ENCODE measurements at places on chromosomes 3 and 15. TPM values are rescaled to one million over a fixed set of nuclear protein-coding genes. Genes with fewer than 3 reads are reported as not detected.

ALPK3 gene
- total RNA-seq = 194 TPM

CCDC174 gene
- total RNA-seq = 10.7 TPM

FGF7 gene
- total RNA-seq = 21.1 TPM

PHLDB2 gene
- 113 TPM for total RNA-seq

KIF15 gene
- total RNA-seq = 0.67 TPM

MYL3 gene
- total RNA-seq = 5,816 TPM

AHSG gene
- not detected for total RNA-seq

EFCC1 gene
- 1.3 TPM for total RNA-seq

WDR93 gene
- total RNA-seq = not detected

GOLGA6B gene
- total RNA-seq = not detected

- no peak for DNase-seq
These were observed 54.8 kb upstream of the LMCD1 start for GRCh38 chr3:8446845-8447244.

DNA sequence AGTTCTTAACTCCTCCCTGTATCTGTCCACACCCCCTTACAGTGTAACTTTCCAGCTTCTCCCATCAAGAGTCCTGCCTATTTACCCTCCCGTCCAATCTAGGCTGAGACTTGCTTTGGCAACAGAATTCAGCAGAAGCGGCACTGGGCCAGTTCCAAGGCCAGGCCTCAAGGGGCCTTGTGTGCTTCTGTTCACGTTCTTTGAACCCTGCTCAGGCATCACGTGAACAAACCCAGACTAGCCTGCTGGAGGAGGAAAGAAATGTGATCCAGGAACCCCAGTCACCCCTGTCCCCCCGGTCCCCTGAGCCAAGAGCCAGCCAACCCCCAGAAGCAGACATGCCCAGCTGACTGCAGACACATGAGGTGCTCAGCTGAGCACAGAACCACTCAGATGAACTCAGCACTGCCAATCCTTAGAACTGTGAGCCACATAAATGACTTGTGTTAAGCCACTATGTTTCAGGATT lies 76.1 kb upstream of the DCLK3 start:
- DNase-seq = no peak

GRCh38 chr3:52268036-52268435 lies 10.4 kb downstream of the WDR82 start:
- no peak for DNase-seq

GRCh38 chr3:177335728-177336127 lies 138.4 kb upstream of the TBL1XR1 start:
- DNase-seq = no peak

DNA sequence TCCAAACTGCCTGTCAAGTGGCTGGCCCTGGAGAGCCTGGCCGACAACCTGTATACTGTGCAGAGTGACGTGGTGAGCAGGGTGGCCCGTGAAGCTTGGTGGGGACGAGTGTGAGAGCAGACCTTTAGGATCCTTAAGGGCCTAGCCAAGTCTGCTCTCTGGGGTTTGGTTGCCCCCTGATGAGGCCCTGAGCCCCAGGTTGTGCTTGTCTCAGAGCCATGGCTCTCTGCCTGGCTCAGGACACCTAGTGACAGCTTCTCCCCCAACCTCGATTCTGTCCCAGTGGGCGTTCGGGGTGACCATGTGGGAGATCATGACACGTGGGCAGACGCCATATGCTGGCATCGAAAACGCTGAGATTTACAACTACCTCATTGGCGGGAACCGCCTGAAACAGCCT lies 14.4 kb downstream of the TYRO3 start:
- DNase-seq = no peak

- no peak for DNase-seq
These were observed 28.3 kb downstream of the RFT1 start for GRCh38 chr3:53101956-53102355.

- no peak for DNase-seq
These were observed 112.4 kb upstream of the ALDH1A3 start for GRCh38 chr15:100767001-100767825.

DNA sequence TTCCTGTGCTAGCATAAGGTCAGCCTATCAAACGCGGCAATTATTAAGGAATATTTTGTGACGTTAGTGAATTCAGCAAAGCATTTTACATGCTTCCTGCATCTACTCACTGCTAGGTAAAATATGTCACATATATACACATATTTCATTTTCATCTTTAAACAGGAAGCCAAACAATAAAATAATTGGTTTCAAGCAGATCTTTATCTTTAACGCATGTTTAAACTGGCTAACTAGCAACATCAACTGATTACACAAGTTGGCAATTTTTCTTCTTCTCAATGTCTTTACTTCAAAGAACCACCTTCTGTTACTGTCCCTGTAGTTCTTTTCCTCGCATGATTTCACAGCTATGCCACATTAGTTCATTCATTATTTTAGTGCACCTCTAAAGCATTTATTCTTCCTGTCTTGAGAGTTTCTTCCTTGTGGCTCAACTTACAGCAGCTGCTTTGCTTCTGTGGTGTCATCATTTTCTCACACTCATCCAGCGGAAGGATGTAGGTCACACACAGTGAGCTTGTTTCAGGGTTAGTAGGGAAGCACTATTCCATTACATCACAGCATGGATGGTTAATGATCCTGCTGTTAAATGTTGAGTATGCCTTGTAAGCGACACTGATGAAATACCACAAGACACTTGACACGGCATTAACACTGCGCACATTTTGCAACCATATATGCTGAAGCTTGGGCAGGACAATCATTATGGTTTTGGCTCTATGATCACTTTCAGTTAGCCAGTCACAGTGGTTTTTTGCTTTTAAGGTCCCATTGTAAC lies 2.3 kb upstream of the BCHE start:
- no peak for DNase-seq

DNA sequence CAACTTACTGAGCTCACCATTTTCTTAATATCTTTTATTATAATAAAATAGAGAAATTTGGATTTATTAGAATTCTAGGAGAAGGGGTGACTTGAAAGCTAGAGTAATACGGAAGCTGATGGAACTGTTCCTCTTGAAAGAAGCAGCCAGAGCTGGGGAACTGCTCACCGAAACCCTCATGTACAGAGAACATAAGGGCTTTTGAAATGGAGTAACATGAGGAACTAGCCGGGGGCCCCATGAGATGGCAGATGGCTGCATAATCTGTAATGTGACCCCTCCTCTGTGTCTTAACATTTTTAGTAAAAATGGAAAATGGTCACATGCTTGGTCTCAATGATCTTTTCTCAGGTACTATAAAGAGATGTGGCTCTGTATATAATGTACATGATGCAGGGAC lies 15.7 kb upstream of the DYNC1LI1 start:
- no peak for DNase-seq

- no peak for DNase-seq
These were observed 104.7 kb upstream of the SLC7A14 start for GRCh38 chr3:170690661-170690981.

GRCh38 chr3:85297291-85297690 lies 338.5 kb downstream of the CADM2 start:
- DNase-seq = no peak

DNA sequence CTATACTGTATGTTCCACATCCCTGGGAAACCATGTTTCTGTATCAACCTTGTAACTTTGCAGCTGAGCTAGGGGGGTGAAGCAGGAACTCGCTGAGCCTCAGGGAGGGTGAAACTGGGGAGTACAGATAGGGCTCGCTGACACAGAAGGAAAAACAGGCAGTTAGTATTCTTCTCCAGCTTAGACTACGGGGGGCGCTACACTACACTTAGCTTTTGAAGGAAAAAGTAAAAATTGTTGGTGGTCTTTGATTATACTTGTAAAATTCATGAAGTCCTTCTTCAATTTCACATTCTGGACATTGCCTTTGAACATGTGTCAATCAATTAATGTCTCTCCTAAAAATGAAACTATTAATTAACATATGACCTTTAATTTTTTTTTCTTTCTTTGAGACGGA lies 73.5 kb upstream of the RGMA start:
- DNase-seq = no peak

GRCh38 chr15:38593524-38593923 lies 28.9 kb upstream of the RASGRP1 start:
- no peak for DNase-seq

- DNase-seq = no peak
These were observed 43.5 kb upstream of the UBE2E1 start for GRCh38 chr3:23762214-23762613.

GRCh38 chr3:13079051-13079450 lies 5.8 kb upstream of the IQSEC1 start:
- DNase-seq = peak; percentile 45

DNA sequence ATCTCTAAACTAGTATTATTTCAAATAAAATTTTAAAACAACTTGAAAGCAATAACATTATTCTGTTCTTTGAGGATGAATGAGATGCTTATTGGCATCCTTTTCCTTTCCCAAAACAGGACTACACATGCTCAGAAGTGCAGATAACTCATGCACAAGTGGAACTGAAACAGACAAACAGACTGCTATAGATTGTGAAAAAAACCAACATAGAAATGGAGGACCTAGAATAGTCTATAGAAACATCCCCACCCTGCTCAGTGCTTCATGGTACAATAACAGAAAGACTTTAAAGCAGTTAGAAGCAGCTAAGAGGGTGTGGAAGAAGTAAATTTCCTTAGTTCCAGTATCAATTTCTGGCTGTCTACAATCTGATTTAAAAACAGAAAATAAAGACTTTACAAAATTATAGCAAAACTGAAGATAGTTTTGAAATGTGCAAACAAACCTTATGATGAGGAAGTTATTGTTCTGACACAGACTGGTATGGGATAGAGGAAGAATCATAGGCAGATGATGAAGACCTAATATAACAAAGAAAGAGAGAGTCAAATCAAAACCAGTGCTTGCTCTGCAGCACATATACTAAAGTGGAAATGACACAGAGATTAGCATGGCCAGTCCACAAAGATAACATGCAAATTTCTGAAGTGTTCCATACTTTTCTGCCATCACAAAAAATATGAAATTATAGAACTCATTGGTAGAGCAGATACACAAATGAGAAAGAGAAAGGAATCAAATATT lies 1025.4 kb downstream of the SQOR start:
- no peak for DNase-seq

- no peak for DNase-seq
These were observed 19.2 kb downstream of the RARRES1 start for GRCh38 chr3:158713094-158713499.

DNA sequence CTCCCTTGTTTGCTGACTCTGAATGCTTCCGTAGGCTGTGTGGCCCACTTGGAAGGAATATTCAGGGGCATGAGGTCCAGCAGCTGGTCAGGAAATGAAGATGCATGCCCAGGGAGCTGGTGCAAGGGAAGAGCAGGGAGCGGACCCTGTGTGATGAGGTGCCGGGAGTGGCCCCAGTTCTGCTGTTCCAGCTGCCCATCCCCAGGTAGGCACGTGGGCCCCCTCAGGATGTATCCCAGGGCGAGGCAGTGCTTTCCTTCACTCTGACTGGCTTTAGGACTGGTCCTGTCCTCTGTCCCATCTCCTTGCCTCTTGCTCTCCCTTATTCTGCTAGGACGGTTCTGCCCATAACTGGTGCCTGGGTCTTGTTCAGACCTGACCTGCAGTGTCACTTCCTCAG lies 1.1 kb upstream of the FAM3D start:
- no peak for DNase-seq

DNA sequence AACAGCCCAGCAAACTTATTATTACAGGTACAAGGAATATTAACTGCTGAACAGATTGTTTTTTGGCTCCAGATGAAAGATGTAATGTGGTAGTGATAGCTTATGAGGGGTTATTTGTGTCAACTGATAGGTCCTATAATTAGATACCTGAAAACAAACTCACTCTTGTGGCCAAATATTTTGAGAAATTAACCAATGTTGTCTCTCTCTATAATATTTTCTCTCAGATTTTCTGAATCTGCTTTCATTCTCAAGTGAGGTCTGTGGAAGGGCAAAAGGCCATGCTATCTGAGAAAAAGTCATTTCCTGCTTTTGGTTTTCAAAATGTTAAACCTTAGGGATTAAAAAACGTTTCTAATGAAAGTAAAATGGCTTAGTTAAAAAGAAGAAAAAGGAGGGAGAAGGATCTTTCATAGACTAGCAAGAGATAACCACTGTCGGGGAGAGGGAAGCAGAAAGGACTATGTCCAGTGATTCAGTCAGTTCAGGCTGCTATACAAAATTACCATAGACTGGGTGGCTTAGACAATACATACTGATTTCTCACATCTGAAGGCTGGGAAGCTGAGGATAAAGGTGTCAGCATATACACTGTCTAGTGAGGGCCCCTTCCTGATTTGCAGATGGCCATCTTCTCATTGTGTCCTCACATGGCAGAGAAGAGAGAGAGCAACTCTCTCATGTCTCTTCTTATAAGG lies 277.5 kb upstream of the P2RY1 start:
- no peak for DNase-seq

DNA sequence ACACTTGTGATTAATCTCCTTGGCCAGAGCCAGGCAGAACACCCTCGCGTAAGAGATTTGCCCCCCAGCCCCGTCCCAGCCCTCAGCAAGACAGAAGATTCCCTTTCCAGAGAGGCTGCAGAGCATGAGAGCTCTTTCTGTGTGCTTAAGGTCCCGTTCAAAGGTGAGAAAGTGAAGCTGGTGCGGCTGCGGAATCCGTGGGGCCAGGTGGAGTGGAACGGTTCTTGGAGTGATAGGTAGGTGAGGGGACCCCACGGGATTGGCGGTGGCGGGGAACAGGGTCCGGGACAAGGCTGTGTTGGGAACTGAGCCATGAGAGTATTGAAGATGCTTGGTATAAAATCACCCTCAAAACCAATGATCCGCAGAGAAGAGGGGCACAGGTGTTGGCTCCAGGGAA lies 34.8 kb downstream of the CAPN3 start:
- DNase-seq = no peak

DNA sequence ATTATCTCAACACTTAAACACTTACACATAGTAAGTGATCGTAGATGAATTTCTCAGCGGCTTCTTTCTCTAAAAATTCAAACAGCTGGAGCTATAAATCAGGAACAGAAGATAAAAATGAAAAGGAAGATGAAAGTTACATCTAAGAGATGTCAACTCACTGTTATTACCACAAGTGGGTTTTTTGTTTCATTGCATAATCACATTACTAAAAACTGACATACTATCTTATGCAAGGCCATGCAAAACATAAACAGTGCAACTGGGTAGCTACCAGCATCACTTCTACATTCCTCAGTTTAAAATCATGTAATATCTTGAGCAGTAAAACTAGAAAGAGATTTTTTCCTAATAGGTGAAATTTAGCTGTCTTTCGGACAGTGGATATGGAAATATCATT lies 14.9 kb downstream of the MINDY4B start:
- DNase-seq = no peak

DNA sequence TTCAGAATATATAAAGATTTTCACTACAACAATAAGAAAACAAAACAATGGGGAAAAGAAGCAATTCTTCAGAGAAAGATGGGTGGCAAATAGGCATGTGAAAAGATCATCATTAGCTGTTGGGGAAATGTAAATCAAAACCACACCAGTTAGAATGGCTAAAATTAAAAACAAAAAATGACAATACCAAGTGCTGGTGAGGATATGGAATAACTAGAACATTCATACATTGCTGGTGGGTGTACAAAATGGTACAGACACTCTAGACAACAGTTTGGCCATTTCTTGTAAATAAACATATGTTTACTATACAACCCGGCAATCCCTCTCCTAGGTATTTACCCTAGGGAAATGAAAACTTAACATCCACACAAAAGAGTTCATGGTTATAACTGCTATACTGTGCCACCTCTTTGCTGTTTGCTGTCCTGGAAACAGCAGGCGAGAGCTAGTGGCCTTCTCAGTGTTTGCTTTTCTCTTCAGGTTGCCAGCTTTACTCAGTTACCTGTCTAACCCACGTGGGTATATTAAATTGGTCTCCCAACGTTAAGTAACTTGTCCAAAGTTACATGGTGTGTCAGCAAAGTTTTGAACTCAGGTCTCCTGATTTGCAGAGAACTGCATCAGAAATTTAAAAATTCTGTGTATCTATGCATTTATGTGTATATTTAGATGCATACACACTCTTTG lies 4.6 kb upstream of the NIT2 start:
- no peak for DNase-seq

- peak; percentile 70 for DNase-seq
These were observed 4.7 kb upstream of the RNF13 start for GRCh38 chr3:149808209-149808829.

Measured in heart left ventricle (tissue), 16 donors.